ENCODE measurements at places on chromosomes 6 and 20.
A peak's percentile ranks its signal among the peaks of the same experiment; 100 is the strongest.

- no peak for DNase-seq
Observed at GRCh38 chr6:138912308-138912707, 75.7 kb downstream of the REPS1 start.

DNA sequence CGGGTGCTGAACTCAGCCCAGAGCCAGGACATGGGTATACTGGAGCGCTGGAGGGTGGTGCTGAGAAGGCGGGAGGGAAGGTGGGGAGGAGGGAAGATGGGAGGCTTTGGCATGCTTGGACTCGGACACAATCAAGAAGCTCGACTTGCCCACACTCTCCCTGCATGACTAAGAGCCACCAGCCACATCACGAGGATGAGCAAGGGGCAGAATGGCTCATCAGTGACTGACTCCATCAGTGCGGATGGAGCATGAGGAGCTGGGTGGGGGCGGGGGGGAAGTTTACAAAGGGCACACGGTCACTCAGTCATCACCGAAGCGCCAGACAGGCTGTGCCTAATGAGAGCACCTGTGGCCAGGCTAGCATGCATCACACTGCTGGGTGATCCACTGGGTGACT is 222.8 kb downstream of the KIF16B start:
- no peak for DNase-seq

DNA sequence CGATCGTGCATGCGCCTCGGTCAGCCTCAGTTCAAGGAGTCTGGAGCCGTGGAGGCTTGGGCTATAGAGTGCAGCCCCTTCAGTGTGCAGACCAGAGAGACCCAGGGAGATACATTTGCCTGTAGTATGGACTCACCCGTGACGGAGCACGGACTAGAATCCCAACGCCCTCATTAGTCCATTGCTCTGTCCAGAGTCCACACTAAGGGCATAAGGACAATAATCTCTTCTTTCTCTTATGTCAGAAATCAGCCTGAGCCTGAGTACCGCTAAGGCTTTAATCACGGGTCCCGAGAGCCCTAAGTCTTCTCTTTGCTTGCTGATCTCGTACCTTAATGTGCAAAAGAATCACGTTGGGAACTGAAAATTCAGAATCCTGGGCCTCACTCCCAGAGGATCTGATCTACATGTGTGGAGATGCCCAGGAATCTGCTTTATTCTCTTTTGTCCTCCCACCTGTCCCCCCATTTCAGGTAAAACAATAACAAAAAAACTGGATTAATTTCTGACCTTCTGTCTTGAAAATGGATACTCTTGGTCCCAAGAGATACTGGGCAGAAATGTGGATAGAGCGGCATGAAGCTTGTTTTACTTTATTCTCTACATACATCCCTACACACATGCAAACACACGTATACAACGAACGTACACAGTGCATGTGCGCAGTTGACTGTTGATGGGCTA is 671 bp downstream of the BPHL start:
- no peak for DNase-seq

GRCh38 chr6:145022199-145022796 is 713.0 kb downstream of the EPM2A start:
- no peak for DNase-seq

GRCh38 chr6:109202409-109203264 is 107.3 kb downstream of the CEP57L1 start:
- DNase-seq = no peak

GRCh38 chr20:9551808-9552550 is 37.6 kb downstream of the LAMP5 start:
- DNase-seq = no peak

- DNase-seq = no peak
Observed at GRCh38 chr20:17870086-17870740, 98.4 kb downstream of the SNX5 start.

DNA sequence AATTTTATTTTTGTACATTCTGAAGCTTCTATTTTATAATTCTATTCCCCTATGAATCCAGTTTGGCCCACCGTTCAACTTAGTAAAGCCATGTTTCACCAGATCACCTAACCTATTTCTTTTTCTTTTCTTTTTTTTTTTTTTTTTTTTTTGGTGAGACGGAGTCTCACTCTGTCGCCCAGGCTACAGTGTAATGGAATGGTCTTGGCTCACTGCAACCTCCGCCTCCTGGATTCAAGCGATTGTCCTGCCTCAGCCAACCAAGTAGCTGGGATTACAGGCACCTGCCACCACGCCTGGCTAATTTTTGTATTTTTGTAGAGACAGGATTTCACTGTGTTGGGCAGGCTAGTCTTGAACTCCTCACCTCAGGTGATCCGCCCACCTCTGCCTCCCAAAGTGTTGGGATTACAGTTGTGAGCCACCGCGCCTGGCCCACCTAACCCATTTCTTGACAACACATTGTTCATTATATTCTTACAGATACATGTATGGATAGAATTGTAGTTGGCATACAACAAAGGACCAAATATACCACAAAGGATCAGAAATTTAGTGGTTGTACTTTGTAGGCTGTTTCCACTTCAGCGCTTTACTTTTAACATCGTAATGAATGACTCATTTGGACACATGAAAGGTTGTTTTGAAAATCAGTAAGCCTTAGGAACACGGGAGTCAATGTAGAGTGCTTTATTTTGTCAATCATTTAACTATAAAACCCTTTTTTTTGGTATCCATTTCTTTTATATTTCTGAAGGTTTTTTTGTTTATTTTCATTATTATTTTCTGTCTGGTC is 63.2 kb downstream of the GJA1 start:
- DNase-seq = no peak

GRCh38 chr6:51273228-51273961 is 454.7 kb downstream of the TFAP2B start:
- no peak for DNase-seq

DNA sequence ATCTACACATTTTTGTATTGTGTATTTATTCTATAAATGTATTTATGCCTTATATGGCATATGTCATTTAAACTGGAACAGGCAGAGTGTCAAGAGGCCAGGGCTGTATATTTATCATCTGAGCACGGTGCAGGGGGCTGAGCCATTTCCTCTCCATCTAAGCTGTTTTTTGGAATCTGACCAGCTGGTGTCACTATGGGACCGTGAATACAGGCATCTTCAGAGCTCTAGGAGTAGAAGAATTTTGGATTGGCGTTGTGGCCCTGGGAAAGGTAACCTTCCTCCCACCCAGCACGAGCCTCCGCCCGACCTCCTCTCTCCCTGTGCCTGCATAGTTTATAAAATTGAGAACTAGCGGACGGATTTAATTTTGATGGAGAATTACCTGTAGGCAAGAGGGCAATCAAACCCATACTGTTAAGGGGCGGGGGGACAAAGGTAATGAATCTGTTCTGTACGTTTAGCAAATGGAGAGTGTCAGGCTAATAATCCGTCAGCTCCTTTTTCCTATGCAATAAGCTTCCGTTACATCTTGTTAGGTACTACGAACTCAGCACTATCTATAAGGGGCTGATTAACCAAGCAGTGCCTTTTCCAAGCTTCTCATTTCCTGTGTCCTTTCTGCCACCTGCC is 29.0 kb upstream of the EEF1E1 start:
- peak; percentile 72 for DNase-seq

- DNase-seq = no peak
Observed at GRCh38 chr6:90466154-90466940, 120.5 kb downstream of the MAP3K7 start.

GRCh38 chr20:5881703-5882102 is 68.6 kb downstream of the TRMT6 start:
- DNase-seq = no peak

- DNase-seq = no peak
Observed at GRCh38 chr6:35018746-35019145, 122.4 kb downstream of the TCP11 start.

DNA sequence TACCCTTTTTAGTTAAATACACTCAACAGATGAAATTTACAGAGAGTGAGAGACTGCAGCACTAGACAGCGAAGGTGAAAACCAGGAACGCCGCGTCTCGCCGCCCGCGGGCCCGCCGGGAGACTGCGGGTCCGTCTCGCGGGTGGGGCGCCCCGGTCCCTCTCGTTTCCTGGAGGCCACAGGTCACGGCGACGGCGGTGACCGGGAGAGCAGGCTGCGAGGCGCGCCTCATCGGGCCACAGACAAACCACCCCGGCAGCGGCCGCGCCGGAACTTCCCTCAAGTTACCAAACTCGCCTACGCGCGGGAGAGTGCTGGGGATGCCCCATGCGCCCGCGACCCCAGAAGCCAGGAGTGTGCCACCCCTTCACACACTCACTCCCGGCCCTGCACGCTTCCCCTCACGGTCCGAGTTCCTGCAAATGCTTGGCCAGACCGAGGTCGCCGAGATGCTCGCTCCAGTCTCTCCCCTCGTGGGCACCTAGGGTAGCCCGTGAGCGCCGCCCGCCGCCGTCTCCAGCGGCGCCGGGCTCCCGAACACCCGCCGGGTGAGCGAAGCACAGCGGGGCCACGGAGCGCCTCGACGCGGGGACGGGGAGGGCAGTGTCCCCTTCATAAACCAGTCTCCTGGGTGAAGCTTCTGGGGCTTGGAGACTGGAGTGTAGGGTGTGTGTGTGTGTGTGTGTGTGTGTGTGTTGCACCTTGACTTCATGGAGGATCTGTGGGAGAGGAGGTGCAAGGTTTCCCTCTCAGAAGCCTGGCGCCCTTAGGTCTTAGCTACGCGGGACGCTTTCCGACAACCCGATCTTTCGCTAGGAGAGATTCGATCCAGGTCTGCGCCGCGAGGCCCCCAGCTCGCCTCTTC is 1.4 kb downstream of the BACH2 start:
- DNase-seq = peak; percentile 37

- DNase-seq = no peak
Observed at GRCh38 chr20:37350649-37351574, 5.0 kb downstream of the SRC start.

DNA sequence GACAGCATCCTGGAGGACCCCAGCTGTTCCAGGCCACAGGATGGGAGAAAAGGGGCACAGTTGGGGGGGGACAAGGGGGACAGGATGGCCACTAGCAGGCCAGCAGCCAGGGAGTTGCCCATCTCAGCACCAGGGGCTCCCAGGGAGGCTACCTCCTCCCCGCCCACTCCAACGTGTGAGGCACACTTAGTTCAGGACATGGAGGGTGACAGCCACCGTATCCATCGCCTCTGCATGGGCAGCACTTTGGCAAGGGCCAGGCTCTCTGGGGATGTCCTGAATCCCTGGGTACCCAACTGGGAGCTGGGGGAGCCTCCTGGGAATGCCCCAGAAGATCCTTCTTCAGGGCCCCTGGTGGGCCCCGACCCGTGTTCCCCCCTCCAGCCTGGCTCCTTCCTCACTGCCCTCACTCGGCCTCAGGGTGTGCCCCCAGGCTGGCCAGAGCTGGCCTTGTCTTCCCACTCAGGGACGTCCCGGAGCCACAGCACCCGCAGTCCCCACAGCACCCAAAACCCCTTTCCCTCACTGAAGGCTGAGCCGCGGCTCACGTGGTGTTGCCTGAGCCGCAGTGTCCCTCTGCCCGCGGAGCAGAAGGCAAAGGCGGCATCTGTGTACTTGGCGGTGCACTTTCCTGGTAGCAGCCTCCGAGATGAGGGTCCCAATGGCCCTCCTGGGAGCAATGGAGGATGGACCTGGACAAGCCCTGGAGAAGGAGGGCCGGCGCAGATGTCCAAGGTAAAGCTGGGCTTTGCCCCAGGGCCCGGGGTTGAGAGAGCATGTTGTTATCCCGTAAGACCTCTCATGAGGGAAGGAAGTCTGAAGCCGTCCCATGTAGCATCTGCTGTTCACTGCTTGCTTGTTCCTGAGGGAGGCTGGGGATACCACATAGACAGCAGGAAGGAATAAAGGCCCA is 30.7 kb downstream of the ZNF831 start:
- no peak for DNase-seq

DNA sequence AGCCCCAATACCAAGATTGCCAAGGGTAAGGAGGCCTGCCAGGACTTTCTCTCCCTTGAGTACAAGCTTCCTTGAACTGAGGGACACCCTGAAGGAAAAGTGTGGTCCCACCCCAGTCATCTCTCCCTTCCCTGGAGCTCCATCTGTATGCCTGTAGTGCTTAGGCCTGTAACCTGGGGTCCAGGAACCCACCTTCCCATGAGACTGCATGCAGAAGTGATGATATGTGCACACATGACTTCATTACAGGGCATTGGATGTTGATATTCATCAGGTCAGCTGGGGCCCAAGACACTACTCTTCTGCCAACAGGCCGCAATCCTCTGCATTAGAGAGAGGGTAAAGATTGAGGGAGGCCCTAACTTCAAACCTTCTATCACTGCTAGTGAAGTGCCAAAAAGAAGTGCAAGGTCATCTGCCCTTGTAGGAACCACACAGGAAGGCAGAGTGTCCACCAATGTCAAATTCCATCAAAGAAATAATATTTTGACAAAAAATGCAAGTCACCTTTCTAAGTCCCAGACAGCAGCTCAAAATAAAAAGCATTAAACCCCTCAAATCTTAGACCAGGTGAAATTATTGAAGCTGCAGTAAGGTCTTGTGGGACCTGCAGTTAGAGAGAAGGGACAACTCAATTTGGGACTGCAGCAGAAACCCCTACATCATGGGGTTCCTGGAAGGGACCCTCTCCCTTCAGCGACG is 5.1 kb downstream of the HLA-F start:
- no peak for DNase-seq

DNA sequence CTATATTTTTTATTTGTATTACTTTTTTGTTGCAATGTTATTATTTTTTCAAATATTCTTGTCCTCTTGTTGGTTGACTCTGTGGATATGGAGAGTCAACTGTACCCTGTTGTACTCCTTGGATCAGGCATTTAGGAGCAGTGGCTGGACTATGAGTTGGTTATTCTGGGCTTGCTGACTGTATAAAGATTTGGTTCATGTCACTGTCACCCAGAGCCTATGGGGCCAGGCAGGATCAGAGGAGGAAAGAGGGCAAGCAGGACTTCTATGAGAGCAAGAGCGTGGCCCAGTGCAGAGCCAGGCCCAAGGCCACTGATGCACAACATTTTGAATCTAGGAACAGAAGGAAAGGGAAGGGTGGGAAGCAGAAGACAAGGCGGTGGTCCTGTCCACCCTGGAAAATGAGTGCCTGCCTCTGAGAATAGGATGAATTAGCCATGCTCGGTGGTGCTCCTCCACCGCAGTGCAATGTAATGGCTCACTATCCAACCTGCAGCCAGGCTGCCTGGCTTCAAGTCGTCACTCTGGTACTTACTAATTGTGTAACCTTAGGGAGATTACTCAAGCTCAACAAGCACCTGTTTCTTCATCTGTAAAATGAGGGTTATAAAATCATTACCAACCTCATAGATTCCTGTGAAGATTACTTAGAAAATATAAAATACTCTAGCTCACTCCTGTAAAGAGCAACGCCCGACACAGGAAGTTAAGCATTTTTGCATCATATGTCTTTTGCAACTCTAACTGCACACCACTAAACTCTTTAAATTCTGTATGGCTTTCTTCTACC is 192.1 kb downstream of the KCNQ5 start:
- DNase-seq = no peak

- DNase-seq = peak; percentile 78
Observed at GRCh38 chr6:64330694-64331307, 695.2 kb downstream of the PHF3 start.

GRCh38 chr6:90695316-90695715 is 108.4 kb upstream of the MAP3K7 start:
- no peak for DNase-seq

- no peak for DNase-seq
Observed at GRCh38 chr6:13573669-13574110, 711 bp upstream of the SIRT5 start.
